ENCODE measurements at places on chromosomes 12 and 14.

GRCh38 chr12:102653406-102653805 lies 173.0 kb upstream of the IGF1 start:
- no peak for DNase-seq

GRCh38 chr14:89239023-89239422 lies 178.0 kb downstream of the FOXN3 start:
- no peak for DNase-seq

DNA sequence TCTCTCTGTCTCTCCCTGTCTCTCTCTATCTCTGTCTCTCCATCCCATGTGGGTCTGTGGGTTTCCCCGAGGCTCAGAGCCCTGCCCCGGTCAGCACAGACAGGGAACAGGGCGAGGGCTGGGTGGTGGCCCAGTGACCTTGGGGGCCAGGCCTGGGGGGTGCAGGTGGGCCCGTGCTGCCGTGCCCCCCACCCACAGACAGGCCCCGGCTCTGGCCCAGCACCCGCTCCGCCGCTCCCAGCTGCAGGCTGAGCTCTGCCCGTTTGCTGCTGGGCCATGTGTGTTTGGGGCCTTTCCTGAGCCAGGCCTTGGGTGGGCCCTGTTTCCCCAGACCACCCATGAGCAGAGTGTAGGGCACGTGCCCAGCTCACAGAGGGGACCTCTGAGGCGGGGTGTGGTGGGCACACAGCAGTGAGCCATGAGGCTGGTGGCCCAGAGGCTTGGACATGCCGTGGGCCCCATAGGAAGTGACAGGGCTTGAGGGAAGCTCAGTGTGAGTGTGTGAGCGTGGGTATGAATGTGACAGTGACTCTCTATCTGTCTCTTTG lies 51.0 kb downstream of the TMEM121 start:
- no peak for DNase-seq

- DNase-seq: no peak
Measured at GRCh38 chr14:49017447-49017846, 568.7 kb downstream of the RPS29 start.

DNA sequence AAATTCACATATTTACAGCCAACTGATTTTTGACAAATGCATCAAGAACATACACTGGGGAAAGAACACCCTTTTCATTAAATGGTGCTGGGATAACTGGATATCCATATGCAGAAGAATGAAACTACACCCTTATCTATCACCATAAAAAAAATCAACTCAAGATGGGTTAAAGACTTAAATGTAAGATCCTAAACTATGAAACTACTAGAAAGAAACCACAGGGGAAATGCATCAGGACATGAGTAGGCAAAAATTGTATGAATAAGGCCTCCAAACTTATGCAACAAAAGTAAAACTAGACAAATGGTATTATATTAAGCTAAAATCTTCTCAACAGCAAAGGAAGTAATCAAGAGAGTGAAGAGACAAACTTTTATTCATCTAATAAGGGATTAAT lies 242.6 kb downstream of the CPNE8 start:
- DNase-seq: no peak

- peak; percentile 66 for DNase-seq
Measured at GRCh38 chr14:102917469-102918211, 4.8 kb upstream of the AMN start.

DNA sequence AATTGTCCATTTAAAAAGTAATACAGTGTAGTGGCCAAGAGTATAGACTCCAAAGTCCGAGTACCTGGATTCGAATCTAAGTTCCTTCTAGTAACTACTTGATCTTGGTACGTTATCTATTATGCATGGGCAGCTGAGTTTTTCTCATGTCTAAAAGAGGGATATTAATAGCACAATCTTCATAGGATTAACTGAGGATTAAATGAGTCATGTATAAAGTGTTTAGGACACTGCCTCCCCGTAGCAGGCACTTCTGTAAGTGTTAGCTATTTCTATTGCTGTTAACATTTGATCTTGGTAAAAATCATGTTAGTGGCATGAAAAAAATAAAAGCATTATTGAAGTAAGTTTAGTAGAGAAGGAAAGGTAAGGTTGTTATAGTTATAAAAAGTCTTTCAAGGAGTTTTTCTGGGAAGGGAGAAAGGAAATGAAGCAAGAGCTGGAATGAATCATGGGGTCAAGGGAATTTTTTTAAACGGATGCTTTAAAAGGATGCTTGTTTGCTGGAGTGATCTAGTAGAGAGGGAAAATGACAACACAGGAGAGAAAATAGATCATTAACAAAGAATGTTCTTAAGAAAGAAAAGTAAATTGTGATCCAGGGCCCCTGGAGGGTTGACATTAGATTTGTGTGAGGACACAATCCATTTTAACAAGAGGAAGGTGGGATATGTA lies 502.2 kb upstream of the USP15 start:
- no peak for DNase-seq

DNA sequence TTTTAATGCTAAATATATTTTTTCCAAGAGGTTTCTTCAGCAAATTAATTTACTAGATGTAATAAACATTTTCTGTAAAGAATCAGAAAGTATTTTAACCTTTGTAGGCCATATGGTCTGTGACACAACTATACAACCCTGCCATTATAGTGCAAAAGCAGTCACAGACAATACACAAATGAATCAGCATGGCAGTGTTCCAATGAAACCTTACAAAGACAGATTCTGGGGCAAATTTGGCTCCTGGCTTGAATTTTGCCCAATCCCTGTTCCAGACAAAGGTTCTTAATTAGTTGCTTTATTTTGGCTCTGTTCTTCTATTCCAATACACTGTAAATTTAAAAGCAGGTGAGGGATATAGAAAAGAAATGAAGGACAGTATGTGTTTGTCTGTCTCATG lies 352.5 kb downstream of the C12orf50 start:
- DNase-seq: no peak

- DNase-seq: no peak
Measured at GRCh38 chr14:36952689-36953088, 219.7 kb downstream of the SLC25A21 start.

DNA sequence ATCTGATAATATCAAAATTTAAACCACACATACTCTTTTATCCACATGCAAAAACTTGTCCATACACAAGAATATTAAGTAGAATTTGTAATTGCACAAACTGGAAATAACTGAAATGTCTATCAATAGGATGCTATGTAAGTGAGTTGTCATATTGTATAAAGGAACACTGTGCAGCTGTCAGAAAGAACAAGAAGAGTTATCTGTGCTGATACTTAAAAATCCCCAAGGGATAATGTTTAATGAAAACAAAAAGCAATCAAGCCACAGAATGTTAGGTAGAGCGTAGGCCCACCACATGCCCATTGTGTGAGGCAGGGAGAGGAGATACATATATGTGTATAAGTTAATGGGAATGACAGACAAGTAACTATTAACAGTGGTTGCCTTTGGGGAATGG lies 25.9 kb upstream of the HIGD1C start:
- DNase-seq: no peak

- no peak for DNase-seq
Measured at GRCh38 chr14:70067810-70068209, 120.9 kb downstream of the SLC8A3 start.

DNA sequence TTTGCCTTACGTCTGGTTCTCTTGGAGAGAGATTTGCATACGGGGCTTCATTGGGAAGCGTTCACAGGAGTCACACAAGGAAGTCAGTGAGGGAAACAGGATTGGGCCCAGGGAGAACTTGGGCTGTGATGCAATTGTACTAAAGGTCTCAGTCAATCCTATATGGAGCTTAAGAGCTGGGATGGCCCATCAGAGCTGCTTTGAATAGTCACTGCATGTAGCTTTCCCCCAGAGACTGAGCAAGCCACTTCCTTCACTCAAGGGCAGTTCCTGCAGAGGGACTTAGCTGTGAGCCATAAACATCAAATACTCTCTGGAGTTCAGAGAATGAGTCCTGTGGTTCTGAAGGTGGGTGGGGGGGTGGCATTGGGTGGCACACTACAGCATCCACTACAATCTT lies 605.4 kb downstream of the MED13L start:
- DNase-seq: no peak

GRCh38 chr14:75238756-75239455 lies 39.7 kb upstream of the FOS start:
- no peak for DNase-seq

DNA sequence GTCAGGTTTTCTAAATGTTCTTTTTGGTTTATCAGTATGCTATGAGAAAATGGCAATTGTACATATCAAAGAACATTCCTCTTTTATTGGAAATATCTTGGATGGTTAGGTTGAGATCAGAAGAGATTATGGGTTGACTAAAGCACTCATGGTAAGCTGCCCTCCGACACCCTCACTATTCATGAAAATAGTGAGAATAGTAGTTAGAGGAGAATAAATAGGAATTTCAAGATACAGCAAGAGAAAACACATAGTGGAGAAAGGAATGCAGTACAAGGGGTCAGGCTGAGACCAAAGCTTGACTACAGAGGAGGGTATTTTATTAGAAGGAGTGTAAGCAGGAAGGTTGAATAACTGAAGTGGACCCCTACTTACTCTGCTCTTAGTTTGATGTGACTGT lies 112.5 kb downstream of the PTPRQ start:
- no peak for DNase-seq

DNA sequence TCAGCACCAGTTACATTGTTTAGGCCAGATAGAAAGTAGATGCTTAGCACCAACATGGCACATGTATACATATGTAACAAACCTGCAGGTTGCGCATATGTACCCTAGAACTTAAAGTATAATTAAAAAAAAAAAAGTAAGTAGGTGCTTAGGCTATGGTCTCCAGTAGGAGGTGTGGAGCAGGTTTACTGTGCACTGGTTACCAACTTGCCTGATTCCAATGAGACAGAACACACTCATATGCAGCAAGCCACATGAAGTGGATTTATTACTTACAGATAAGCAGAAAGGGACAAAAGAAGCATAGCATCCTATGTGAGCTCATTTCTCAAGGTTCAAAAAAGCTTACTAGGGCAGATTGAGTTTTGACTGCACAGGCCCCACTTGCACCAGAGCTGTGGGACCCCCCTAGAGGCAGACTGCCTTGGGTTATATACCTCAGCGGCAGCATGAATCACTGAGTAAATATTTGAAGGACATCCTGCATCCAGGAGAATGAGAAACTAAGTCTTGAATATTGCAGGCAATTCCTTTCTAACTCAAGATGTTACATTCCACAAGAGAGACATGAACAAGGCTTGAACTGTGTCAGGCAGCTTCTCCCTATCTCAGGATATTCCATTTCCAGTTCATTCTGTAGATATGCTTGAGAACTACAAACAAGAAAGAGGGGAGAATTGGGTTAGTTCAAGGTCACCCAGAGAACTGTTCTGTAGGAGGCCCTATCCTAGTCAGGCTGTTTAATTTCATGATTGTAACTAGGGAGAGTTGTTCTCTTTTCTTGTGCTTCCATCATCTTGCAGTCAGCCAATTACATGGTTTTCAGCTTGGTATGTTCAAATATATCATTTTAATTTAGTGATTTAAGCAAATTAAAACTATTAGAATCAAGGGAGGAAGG lies 30.1 kb downstream of the LRFN5 start:
- no peak for DNase-seq

GRCh38 chr14:103514596-103515421 lies 7.8 kb downstream of the CKB start:
- no peak for DNase-seq

GRCh38 chr12:55068416-55069010 lies 48.7 kb downstream of the NEUROD4 start:
- no peak for DNase-seq

GRCh38 chr12:76410781-76411180 lies 62.6 kb upstream of the BBS10 start:
- DNase-seq: no peak

DNA sequence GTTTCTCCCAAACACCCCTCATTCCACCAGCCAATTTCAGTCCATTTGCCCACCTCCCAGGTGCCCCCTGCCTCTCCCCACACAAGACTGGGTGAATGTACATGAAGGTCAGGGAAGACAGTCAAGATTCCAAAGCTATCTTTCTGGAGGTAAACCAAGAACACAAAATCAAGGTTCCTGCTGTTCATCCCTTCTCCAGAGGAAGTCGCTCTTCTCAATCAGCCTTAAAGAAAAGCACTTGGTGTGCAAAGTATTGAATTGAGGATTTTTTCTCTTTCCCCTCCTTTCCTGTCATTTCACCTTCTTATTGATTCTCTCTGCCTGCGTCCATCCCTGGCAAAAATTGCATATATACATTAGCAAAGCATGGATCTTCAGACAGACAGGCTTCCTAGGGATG lies 4.5 kb downstream of the GRIN2B start:
- DNase-seq: no peak

- no peak for DNase-seq
Measured at GRCh38 chr12:5081016-5081415, 37.3 kb downstream of the KCNA5 start.

- DNase-seq: no peak
Measured at GRCh38 chr12:93144109-93144508, 215.0 kb upstream of the EEA1 start.

DNA sequence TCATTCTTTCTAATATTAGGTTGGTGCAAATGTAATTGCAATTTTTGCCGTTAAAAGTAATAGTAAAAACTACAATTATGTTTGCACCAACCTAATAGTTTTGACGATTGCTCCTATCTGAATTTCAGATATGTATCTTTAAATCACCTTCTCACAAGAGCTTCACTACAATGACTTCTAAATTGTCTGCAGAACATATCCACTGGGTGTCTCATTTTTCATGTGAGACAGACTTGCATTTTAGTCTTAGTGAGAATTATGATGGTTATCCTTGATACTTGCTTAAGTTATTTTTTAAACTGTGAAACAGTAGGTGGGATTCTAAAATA lies 84.6 kb downstream of the ITPR2 start:
- DNase-seq: no peak

- peak; percentile 76 for DNase-seq
Measured at GRCh38 chr12:47773062-47773857, at the start of gene SLC48A1. TSS of gene SLC48A1 (plus strand) at chr12:47773238. CDS start at chr12:47773305, 67 bp downstream.

GRCh38 chr14:62470935-62471334 lies 574.3 kb downstream of the KCNH5 start:
- no peak for DNase-seq
